ENCODE measurements at places on chromosomes 4 and X. TPM values are rescaled to one million over a fixed set of nuclear protein-coding genes. Genes with fewer than 3 reads are reported as not detected.
A peak's percentile ranks its signal among the peaks of the same experiment; 100 is the strongest.

DNA sequence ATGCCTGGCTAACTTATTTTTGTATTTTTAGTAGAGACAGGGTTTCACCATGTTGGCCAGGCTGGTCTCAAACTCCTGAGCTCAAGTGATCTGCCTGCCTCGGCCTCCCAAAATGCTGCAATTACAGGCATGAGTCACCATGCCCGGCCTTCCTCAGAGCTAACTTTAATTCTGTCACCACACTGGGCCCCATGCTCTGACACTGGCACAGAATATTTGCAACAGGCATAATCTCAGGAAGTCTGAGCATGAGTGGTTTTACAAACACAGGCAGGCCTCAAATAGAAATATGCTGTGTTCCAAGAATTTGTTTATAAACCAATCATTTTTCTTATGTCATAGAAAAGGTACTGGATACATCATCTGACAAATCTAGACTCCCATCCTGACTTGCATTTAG is 32.7 kb upstream of the FAM9C start:
- DNase-seq = peak; percentile 56

- DNase-seq = no peak
These were observed 124.8 kb upstream of the KLF8 start for GRCh38 chrX:56107320-56107719.

GRCh38 chr4:117773064-117773936 is 261.0 kb upstream of the NDST3 start:
- DNase-seq = peak; percentile 37

POLN gene
- 0.26 TPM for total RNA-seq

- DNase-seq = no peak
These were observed 7.7 kb downstream of the NAT8L start for GRCh38 chr4:2066571-2067445.

PGAM4 gene
- not detected for total RNA-seq

DNA sequence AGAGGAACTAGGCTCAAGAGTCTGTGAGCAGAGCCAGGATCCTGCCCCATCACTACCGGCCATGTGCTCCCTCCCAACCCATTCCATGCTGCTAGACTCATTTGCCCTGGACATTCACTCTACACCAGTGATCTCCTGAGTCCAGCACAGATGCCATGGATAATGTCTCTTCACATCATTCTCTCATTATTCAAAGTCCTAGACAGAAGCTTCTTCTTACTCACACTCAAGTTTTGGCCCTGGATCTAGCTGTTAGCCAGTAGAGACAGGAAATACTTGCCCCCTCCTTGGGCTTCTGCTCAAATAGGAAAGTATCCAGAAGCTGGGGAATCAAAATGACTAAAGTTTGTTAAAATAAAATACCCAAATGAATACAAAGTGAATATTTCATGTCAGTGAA is 266.8 kb upstream of the LDB2 start:
- no peak for DNase-seq

GRCh38 chr4:38688676-38689355 is 24.8 kb downstream of the KLF3 start:
- DNase-seq = no peak

DNA sequence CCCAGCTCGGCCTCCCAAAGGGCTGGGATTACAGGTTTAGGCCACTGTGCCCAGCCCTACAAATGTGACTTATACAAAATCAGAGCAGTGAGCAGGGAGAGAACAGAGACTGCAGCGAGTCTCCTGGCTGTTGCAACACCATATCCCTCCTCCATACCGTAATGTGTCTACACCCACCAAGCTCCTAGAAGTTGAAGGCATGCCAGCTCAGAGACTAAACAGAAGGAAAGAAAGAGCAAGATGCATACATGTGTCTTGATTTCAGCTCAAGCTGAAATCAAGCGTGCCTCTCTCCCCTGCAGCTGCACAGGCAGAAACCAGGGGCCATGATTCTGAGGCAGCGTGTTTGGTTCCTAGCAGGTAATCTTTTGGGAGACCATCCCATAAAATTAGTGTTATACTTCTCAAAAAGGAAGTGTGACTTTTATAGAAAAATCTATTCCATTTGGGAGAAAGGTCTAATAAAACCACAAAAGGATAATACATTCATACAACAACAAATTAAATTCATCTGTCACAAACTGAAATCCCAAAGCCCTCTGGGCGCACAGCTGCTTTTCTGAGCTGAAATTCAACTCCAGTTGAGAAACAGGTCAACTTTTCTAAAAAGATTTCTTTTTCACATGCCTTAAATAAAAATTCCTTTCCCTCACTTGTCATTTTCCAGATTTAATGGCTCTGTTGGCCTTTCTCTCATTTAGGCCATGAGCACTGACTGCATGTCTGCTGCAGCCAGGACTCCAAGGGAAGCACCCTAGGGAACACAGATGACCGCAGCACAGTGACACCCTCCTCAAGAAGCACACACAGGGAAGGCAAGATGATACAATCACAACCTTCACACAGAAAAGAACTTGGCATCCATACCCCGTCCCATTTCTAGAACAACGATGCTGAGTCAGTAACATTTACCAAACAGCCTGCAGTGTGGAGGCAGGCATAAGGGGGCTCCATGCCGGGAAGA is 34.4 kb downstream of the AFAP1 start:
- DNase-seq = no peak

DNA sequence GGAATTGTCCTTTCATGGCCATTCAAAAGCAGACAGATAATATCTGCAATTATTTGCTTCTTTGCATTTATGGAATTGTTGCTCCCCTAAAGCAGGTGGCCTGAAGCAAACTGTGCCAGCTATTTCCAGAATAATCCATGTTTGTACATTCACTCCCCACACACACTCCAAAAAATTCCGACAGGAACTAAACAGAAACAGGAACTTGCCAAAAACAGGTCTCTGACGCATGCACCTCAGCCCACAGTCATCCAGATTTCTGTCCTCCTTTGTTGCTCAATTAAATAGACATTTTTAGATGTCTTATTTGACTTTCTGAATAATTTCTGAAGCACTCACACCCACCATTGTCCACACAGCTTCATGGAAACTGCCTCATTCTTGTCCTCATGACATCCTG is 71.5 kb upstream of the EDNRA start:
- DNase-seq = no peak

FAM193A gene
- total RNA-seq = 21.5 TPM

GRCh38 chr4:2842687-2843262 is 869 bp upstream of the ADD1 start:
- DNase-seq = no peak

SSX4 gene
- total RNA-seq = not detected

MAOA gene
- total RNA-seq = 7.4 TPM

TMPRSS11E gene
- total RNA-seq = not detected

DNA sequence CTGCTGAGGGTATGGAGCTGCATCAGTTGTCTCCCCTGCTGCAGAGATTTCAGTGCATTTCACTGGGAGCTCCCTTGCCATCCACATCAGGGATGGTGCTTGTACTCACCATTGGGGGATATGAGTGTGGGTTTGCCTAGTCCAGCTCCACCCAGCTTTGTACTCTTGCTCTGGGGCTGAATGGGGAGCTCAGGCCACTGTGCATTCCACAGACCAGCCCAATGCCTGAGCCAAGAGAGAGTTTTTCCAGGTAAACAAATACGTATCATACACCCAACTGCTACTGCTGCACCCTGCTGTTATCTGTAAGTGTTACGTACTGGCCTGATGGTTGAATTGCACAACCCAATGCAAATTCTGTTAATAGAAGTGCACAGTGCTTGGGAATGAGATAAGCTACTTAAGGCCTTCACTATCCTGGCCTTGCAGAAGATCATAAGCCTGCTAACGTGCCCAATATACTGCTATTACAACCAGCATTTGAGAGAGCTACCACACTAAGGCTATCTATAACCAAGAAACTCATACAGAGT is 205.0 kb upstream of the DMD start:
- no peak for DNase-seq

IL1RAPL1 gene
- total RNA-seq = 0.12 TPM

DNA sequence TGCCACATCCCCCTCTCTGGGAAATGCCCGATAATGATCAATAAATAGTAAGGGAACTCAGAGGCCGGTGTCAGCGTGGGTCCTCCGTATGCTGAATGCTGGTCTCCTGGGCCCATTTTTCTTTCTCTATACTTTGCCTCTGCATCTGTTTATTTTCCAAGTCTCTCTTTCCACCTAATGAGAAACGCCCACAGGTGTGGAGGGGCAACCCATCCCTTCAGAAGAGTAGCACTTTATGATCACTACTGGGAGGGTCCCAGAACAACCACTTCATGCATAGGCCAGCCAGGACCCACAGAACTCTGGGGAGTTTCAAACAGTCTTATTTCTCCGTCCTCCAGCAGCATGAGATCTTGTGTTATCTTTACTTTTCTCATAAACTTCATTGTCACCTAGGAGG is 100.1 kb downstream of the CEP44 start:
- no peak for DNase-seq

NAT8L gene
- total RNA-seq = 2.0 TPM
